ENCODE measurements at places on chromosomes 3 and 15.

DNA sequence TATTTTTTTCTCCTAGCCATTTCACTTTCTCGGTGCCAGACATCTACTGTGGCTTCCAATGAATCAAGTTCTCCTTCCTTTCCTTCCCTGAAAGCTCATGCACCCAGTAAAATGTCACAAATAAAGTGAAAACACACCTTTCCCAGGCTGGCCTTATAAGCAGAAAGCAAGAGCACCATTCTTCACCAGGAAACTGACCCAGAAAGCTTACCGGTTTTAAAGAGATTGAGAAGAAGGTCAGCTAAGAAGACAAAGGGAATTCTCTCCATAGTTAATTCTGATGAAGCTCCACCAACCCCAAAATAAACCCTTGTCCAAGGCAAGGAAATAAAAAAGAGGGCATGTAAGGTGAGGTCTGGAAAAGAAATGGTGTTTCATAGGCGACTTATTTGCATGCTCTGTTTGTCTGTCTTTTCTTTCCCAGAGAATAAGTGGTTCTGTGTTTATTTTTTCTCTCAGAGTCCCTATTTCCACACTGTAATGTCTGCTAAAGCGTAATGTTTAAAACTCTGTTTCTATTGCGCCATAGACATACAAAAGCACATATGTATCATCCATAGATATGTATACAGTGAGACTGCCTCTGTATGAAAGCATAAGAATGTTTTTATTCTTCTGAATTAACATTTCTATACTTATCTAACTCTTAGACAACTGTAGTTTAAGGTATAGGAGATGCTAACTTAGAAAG is 2.8 kb downstream of the LSAMP start:
- DNase-seq: no peak

GRCh38 chr3:30836141-30836540 is 58.3 kb downstream of the GADL1 start:
- no peak for DNase-seq

DNA sequence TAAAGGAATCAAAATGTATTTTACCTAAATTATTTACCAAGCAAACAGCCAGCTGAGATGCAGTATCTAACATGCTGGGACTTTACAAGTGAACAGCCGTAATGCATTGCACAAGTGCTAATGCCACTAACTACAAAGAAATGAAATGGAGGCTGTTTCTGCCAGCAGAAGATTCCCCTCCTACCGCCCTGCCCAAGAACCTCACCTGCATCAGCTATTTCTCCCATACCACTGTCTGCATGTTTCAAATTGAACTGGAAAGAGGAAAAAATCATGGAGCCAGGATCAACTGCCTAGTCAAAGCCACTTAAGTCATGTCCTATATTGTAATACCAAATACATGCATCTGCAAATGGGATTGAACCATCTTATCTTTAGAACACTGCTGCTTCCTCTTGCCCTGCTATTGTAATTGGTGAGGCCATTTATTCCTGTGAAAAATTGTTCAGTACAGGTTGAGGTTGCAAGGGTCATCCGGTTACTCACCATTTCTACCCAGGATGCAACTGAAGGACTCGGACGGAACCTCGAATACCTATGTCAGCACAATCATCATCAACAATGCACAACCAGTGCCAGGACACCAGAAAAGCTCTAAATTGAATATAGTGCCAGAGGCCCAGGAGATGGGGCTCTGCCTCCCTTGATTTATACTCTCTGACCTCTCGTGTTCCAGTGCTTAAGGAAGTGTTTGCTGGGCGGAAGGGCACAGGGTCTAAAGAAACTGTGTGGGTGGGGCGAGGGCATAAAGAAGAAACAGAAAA is 27.5 kb downstream of the ANXA2 start:
- DNase-seq: no peak

- no peak for DNase-seq
Observed at GRCh38 chr3:10772271-10773161, 43.5 kb upstream of the SLC6A11 start.

- DNase-seq: no peak
Observed at GRCh38 chr3:183854318-183855035, 29.1 kb upstream of the MAP6D1 start.

- no peak for DNase-seq
Observed at GRCh38 chr3:138394156-138394555, 40.3 kb upstream of the ESYT3 start.

- no peak for DNase-seq
Observed at GRCh38 chr3:134685929-134686802, 35.3 kb upstream of the KY start.

DNA sequence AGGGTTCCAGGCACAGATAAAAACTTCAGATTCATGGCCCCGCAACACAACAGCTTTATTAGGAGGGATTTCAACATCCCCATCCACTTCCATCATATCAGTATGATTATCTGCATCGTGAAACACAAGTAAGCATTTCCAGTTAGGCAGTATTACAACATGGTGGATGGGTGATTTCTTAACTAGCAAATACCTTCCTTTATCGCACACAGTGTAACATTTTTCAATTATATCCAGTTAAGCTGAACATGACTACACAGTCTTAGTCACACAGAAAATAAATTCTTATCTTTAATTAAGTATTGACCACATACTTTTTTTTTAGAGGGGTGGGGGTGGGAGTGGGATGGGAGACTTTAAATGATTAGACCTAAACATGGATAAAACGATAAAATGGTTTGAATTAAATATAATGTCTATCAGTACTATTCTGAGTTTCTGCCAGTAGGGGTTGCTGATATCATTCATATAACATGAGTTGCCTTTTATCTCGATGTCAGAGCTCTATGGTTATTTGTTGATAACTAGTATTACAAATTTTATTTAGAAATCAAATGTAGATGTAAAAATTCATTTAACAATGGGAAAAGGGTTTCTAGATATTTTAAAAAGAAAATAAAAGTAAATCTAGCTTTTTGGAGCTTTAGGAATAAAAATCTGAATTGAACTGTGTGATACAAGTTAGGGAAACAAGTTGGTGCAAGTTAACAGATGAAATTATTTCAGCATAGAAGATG is 146.6 kb downstream of the TBL1XR1 start:
- DNase-seq: peak; percentile 23

GRCh38 chr3:52062505-52062904 is 6.1 kb upstream of the DUSP7 start:
- DNase-seq: peak; percentile 64

GRCh38 chr3:196096382-196096953 is 14.6 kb upstream of the TFRC start:
- no peak for DNase-seq

DNA sequence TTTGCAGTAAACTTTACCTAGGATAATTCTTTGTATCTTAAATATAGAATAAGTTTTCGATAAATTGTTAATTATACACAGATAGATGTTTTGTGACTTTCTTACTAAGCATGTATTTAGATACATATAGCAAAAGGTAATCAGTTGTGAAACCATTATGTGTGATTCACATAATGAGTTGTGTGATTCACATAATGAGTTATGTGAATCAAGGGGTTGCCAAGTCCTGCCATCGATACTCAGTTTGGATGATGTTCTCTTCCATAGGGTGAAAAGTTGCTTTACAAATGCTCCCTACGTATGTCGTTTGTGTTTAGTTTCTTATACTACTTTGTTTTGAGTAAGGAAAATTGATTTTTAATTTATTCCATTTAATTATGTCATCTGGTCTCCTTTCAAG is 682.1 kb downstream of the MECOM start:
- no peak for DNase-seq

DNA sequence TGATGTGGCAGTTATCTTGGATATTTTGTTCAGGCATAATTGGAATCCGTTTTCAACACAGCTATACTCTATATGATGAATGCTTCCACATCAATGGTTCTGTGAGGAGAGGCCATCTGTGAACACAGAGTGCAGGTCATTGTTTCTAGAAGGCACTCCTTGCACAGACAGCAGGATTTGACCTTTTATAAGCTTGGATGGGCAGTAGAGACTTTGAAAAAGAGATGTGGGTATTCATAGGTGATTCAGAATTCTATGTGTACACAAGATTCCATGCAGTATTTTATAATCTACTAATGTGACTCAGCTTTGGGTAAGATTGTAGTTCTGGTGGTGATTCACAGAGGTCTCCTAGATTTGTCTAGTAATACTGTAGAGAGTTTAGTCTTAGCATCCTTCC is 12.5 kb downstream of the ARPP21 start:
- DNase-seq: peak; percentile 26

DNA sequence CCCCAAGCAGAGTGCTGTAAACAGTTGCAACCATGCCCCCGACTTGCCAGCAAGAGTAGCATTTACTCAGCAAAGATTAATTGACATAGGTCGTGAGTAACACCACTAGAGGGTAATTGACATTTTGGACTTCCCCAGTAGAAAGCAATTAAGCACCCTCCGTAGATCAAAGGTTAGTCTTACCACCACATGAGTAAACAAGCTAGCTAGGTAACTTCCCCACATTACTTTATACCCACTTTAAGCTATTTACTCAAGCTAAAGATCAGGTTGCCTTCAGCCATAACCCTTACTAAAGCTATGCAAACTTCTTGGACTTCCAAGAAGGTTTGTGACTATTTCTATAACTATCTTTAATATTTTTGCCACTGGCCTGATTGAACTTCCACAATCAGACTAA is 1072.7 kb downstream of the OTOL1 start:
- no peak for DNase-seq

DNA sequence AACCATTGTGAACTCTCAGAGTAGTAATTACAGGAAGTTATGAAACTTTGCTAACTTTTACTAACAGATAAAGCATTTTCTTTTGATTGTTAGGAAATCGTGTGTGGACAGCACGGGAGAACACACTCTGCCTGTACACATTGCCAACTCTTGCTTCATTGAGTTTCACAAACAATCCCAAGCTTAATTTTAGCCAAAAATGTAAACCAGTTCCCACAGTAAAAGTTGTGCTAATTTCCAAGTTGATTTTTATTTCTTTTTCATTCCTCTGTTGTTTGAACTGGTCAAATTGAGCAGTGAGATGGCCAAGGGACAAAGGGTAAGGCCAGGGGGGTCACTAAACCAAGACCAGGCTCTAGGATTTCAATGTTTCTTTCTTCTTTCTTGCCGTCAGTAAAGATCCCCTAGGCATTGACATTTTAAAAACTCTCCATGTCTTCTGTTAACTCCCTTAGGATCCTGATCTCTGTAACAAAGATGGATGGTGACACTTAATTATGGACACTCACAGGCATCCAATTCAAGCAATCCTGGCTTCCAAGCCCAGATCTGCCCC is 414.9 kb downstream of the RBMS3 start:
- DNase-seq: peak; percentile 58

GRCh38 chr3:25493246-25493645 is 65.2 kb downstream of the RARB start:
- no peak for DNase-seq

GRCh38 chr15:63057468-63058345 is 15.2 kb downstream of the TPM1 start:
- DNase-seq: no peak

- no peak for DNase-seq
Observed at GRCh38 chr3:115822579-115822978, 199.3 kb downstream of the GAP43 start.

- no peak for DNase-seq
Observed at GRCh38 chr15:91135201-91136130, 35.4 kb downstream of the SV2B start.

DNA sequence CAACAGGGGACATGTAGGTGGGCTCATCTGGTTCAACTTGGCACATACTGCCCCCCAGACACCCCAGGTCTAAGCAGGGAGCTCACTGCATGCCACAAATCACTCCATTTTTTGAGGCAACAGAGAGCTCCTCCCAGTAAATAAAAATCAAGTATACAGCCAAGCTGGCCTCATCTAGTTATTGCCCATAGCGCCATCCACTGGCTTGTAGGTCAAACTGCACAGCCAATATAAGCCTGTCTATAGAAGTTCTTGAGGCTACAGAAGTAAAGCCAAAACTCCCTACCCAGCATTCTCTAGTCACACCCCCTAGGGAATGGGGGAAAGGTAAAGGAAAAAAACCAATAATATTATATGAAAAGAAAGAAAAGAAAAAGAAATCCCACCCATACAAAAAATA is 453.7 kb downstream of the ZNF385D start:
- DNase-seq: no peak

GRCh38 chr3:47161983-47162696 is 1.8 kb downstream of the SETD2 start:
- DNase-seq: no peak

DNA sequence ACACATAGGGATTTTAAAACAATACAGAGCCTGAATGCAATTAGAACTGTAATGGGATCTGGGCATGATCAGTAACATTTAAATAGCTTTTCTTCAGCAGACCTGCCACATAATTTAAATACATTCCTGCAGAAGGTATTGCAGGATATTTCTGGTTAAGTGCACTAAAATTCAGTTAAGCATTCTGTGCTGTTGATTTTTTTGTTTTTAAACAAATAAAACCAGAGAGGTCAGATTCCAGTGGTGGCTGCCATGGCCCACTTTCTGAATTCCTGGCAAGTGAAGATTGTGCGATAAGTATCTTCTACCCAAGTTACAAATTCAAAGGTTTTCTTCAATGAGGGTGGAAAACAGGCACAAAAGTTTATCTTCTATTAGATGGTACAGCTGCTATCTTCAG is 98.7 kb downstream of the RAP2B start:
- DNase-seq: no peak

DNA sequence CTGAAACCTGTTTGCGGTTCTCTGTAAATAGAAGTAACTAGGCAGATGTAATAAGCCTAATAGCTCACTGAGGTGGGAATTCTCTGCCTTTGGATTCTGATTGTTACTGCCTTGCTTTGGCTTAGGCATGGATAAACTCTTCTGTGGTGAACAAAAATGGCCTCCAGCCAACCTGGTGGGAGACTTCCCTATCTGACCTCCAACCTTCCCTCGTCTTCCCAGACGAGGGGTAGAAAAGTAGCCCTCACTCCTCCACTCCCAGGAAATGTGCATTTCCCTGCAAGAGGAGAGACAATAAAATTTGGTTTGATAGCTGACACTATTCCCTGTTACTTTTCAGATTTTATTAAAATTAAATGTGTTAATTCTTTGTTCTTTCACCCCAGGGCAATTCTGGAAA is 606 bp upstream of the CD96 start:
- no peak for DNase-seq

DNA sequence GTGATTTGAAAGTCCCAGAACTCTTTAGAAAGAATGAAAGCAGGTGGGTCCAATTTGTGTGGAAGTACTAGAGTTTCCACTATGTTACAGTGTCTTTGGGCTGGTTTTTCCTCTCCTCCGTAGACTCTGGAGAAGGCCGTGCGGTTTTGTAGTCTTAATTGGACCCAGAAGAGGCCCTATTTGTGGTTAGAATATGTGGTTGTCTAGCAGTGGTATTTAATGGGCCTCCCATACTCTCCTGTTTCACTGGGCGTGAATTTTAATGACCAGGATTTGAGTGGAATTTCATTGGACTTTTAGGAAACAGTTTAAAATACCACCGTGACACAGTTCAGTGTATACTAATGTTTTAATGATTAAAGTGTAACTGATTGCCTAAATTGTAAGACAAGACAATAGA is 182.3 kb downstream of the BBX start:
- DNase-seq: no peak

GRCh38 chr3:56870436-56870835 is 68.7 kb upstream of the ARHGEF3 start:
- peak; percentile 15 for DNase-seq

- no peak for DNase-seq
Observed at GRCh38 chr3:71429597-71429988, 153.9 kb downstream of the FOXP1 start.

- no peak for DNase-seq
Observed at GRCh38 chr3:30600572-30600971, 5.8 kb upstream of the TGFBR2 start.

- no peak for DNase-seq
Observed at GRCh38 chr3:17905996-17906395, 163.6 kb upstream of the TBC1D5 start.

GRCh38 chr3:78794431-78794830 is 973.4 kb downstream of the ROBO1 start:
- no peak for DNase-seq
